ENCODE measurements at places on chromosomes 2 and 18.

GRCh38 chr2:174870787-174871186 lies 106.5 kb upstream of the CHRNA1 start:
- DNase-seq = no peak

GRCh38 chr2:119219873-119220272 lies 3.8 kb upstream of the STEAP3 start:
- DNase-seq = no peak

DNA sequence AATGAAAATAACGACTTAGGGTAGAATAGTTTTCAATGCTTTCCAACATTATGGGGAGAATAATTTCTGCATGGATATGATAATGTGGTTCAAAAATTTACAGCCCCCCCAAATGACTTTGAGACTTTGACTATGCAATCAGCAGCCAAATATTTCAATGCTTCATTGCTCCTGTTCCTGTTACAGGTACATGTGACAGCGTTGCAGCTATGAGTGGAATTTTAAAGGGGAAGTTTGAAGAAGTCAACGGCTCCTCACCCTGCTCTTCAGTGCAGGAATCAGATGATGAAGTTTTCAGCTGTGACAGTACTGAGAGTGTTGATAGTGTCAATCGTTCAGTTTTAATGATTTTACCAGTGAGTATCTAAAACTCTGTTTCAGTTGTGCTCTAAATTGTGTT lies 25.1 kb downstream of the CSRNP3 start:
- DNase-seq = no peak

GRCh38 chr2:85596026-85596333 lies 435 bp downstream of the RNF181 start:
- no peak for DNase-seq

GRCh38 chr18:68779169-68779568 lies 18.7 kb upstream of the CCDC102B start:
- DNase-seq = no peak

- no peak for DNase-seq
Measured at GRCh38 chr2:189248141-189248540, 68.6 kb upstream of the COL5A2 start.

- DNase-seq = no peak
Measured at GRCh38 chr2:132659331-132659730, 10.7 kb downstream of the LYPD1 start.

DNA sequence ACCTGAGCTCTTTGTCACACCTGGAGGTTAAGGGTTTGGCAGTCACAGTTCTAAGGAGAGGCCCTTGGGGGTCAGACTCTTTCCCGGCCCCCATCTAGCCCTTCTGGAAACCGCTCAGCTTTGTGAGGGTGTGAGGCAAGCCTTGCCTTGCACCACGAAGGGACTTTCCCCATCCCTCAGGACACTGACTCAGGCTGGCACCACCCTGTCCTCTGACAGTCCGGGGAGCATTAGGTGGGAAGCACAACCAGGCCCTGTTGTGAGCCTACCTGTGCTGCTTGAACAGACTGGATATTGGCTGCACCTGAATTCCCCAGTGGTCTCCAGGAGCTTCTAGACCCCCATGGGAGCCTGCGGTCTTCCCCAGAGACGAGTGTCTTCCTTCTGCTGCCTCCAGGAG lies 47.0 kb upstream of the GBX2 start:
- DNase-seq = no peak

Measured in glomerular endothelial cell (primary cell).